CD14-positive monocyte (primary cell): ENCODE measurements at places on chromosomes 3 and 15. TPM values are rescaled to one million over a fixed set of nuclear protein-coding genes. Genes with fewer than 3 reads are reported as not detected.

The LMAN1L gene
- not detected for polyA plus RNA-seq

The DET1 gene
- polyA plus RNA-seq = 3.2 and 3.4 TPM in 2 replicates

The FSTL1 gene
- polyA plus RNA-seq = 0.13 TPM

The CCR1 gene
- 233 TPM for polyA plus RNA-seq

The LEO1 gene
- 9.3 TPM for polyA plus RNA-seq

The MEIS2 gene
- not detected for polyA plus RNA-seq

The HEMK1 gene
- polyA plus RNA-seq = 12.1 TPM
